ENCODE measurements at places on chromosomes 13 and 19. TPM values are rescaled to one million over a fixed set of nuclear protein-coding genes. Genes with fewer than 3 reads are reported as not detected.

DNA sequence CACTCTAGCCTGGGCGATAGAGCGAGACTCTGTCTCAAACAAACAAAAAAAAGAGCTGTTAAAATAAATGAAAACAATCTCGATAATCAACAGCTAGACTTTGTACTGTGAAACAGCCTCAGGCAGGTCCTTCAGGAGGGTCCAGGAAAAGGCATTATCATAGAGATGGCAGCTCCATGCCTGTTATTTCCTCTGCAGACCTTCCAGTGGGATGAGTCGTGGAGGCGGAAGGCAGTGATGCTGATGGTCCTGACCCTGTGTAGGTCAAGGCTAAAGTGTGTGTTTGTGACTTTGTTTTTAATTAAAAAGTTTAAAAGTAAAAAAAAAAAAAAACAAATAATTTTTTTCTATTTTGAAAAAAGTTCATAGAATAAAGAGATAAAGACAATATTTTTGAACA lies 117.4 kb downstream of the TNFRSF19 start:
- DNase-seq: no peak

DNA sequence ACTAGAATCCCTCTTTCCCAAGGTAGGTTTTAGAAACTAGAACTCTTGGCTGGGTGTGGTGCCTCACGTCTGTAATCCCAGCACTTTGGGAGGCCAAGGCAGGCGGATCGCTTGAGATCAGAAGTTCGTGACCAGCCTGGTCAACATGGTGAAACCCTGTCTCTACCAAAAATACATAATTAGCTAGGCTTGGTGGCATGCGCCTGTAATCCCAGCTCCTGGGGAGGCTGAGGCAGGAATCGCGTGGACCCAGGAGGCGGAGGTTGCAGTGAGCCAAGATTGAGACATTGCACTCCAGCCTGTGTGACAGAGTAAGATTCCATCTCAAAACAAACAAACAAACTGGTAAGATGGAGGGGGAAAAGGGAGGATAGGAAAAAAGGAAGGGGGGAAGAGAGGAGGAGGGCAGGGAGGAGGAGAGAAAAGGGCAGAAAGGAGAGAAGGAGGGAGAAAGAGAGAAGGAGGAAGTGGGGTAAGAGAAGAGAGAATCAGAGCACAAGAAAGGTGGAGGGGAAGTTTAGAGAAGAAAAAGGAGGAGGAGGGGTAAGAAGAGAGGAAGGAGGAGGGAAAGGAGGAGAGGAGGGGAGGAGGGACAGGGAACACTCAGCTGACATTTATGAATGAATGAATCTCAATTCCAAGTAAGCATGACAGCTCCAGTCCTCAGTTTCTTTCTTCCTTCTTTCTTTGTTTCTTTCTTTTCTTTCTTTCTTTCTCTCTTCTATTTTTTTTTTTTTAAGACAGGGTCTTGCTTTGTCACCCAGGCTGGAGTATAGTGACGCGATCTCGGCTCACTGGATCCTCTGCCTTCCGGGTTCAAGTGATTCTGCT lies 2.6 kb upstream of the SLC27A1 start:
- DNase-seq: no peak

PNKP gene
- total RNA-seq: 28.4 TPM

SLC15A1 gene
- 0.80 TPM for total RNA-seq

SLC5A5 gene
- 0.09 TPM for total RNA-seq

GJA3 gene
- total RNA-seq: under 0.01 TPM

All from thymus (tissue), 14 donors.